Motor neuron (in vitro differentiated cells): ENCODE measurements at places on chromosomes 7 and 10. TPM values are rescaled to one million over a fixed set of nuclear protein-coding genes. Genes with fewer than 3 reads are reported as not detected.

DNA sequence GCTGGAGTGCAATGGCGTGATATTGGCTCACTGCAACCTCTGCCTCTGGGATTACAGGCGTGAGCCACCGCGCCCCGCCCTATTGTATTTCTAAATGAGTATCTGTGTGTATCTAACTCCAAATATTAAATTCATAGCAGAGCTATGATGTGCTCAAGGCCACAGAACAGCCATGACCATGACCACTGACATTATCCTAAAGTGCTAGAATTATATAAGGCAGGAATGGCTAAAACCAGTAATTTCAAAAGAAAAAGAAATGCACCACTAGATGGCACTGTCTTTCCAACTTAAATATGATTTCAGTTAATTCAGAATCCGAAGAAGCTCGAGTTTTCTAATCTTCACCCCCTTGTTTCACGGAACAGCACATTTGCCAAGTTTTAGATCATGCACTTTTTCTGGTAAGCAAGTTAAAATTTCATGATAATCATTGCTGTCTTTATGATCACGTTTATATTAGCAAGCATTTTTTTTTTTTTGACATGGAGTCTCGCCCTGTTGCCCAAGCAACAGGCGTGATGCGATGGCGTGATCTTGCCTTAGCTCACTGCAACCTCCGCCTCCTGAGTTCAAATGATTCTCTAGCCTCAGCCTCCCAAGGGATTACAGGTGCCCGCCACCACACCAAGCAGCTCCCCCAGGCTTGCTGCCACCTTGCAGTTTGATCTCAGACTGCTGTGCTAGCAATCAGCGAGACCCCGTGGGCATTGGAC lies 65.3 kb downstream of the OR13A1 start:
- ATAC-seq = peak; percentile 69

DNA sequence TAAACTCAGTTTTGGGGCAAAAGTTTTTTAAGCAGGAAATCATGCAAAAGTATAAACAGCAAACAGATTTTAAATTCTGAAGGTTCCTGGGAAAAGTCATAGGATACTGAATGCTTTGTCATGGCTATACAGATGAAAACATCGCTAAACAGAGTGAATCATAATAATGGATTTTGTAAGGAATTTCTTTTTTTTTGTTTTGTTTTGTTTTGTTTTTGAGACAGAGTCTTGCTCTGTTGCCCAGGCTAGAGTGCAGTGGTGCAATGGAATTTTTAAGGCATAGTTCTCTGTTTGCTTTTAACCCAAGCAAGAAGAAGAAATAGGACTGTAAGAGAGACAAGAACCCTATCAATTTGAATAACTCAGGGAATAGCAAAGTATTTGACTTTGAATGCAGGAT lies 285.3 kb downstream of the NRG3 start:
- no peak for ATAC-seq

DNA sequence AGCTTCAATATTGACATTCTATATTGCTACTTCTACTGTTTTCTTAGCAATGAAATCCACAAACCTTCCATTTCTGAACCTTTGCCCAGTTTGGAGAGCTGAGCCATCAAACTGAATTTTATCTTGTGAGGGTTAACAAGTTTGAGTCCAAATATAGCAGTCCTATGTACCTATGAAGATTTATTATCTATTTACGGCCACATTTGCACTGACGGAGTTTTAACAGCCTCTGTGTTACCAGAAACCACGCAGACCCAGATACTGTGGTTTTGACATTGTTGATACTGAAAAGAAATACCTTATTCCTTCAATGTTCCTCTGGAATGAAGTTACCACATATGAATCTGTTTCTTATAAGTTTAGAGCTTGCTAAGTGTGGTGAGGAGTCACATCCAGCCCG lies 172.6 kb downstream of the FGFR2 start:
- ATAC-seq = no peak

- no peak for ATAC-seq
Observed at GRCh38 chr10:32953277-32953927, 4.6 kb downstream of the ITGB1 start.

DNA sequence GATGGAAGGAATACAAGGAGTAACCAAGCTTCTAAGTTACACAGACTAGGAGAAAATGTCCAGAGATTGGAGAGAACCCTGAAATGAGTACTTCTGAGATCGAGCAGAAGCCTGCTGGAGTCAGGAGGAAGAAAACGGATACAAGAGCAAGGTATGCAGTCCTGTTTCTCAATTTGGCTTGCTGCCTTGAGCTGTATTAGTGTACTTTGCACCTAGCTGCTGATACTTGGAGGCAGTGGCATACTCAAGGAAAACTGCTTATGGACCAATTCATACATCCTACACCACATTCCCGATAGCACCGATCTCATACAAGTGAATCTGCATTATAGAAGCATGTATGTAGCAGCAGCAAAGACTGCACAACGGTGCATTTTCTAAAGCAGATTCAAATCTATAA lies 14.4 kb downstream of the PIP4K2A start:
- no peak for ATAC-seq

GRCh38 chr10:33099748-33100147 lies 141.7 kb upstream of the ITGB1 start:
- no peak for ATAC-seq

The FZD8 gene
- 1.1 TPM in 2 replicates for total RNA-seq

The IFIT5 gene
- 20.4 and 21.3 TPM in 2 replicates for total RNA-seq

The SLIT1 gene
- 51.2 and 52.0 TPM in 2 replicates for total RNA-seq

DNA sequence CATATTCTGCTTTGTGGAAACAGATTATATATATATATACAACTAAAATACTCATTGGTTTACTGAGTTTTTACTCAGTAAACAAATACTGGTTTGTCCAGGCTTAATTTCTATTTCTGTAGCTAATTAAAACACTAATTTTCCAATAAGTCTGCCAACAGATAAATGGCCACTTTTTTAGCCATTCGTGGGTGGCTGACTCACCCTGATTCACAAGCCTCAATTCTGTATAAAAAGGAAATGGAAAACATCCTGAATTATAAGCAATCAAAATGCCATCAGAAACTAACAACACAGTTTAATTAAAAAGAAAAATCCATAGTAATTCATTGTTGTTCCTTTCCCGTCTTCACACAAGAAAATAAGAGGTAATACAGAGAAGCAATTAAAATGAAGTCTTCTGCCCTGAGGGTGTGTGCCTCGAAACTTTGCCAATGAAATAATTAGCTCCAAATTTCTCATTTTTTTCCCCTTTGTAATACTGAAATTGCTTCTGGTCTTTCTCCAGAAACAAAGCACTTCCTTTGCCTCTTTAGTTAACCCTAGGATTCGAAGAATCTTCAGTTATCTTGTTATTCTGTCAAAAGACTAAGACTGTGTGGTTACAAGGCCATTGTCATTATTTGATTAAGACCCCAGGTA lies 118.7 kb upstream of the PTN start:
- ATAC-seq = no peak

The CHST3 gene
- total RNA-seq = 5.7 and 6.1 TPM in 2 replicates

The TECPR1 gene
- total RNA-seq = 21.7 and 24.0 TPM in 2 replicates

DNA sequence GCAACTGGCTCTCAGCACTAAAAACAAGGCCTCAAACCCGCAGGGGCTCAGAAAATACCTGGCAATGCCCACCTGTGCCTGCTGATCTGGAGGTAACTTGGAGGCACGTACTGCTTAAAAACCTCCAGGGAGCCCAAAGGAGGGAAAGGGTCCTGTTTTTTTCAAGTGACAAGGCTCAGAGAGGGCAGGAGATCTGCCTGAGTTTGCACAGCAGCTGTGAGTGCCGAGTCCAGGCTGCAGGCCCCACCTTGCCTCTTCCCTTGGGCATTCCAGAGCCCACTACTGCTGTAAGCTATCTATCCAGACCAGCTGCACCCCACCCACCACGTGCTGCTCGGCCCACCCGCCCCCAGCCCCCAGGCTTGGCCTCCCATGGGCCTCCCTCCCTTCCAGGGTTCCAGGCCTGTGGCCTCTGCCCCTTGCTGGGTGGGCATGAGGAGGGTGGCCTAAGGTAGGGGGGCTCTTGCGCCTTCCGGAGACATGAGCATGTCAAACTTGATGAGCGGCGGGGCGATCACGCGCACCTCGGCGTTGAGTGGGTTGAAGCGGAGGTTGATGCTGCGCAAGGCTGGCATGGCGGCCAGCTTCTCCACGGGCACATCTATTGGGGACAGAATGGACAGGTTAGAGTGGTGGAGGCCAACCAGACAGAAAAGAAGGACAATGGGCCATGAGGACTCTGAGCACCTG lies 17.2 kb upstream of the NPFFR1 start:
- no peak for ATAC-seq

The SMKR1 gene
- 1.5 and 1.6 TPM in 2 replicates for total RNA-seq

DNA sequence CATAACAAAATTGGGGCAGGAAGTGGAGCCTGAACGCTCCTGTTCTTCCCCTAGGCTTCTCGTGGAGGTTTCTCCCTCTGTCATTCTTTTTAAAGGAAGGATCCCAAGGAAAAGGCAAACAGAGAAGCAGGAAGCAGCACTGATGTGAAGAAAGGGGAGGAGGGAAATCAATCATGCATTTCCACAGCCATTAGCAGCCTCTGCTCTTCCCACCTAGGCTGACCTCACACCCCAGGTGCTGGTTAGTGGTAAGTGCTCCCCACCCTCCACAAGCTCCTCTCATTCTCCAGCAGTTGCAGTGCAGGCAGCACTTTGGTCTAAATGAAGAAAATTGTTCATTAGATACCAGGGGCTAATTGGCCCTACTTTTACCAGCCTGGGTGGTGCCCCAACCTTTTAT lies 2.6 kb downstream of the CRHR2 start:
- no peak for ATAC-seq

The SLC26A4 gene
- 0.47 and 1.1 TPM in 2 replicates for total RNA-seq

GRCh38 chr10:22666287-22667092 lies 47.9 kb downstream of the PIP4K2A start:
- ATAC-seq = no peak

DNA sequence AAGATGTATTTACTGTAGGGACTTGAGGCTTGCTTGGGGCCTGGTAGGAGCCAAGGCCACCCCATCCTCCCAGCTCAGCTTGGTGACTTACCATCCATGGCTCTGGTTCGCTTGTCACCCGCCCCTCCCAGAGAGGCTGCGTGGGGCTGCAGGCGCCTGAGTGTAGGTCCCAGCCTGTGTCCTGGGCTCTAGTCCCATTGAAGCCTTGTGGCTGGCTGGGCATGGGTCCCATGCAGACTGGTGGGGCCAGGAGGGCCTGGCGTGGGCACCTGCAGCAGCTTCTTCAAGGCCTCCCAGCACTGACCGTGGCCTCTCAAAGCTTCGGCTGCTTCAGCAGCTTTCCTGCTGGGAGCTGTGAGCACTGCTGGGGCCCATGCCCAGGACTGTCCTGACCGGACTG lies 118.1 kb downstream of the INPP5A start:
- ATAC-seq = no peak

- no peak for ATAC-seq
Observed at GRCh38 chr7:17402628-17403278, 104.3 kb downstream of the AHR start.

- no peak for ATAC-seq
Observed at GRCh38 chr7:94355454-94355853, 39.2 kb upstream of the COL1A2 start.

GRCh38 chr10:3310016-3310784 lies 137.6 kb upstream of the PITRM1 start:
- ATAC-seq = no peak

- no peak for ATAC-seq
Observed at GRCh38 chr7:30472784-30473775, 5.5 kb downstream of the NOD1 start.

DNA sequence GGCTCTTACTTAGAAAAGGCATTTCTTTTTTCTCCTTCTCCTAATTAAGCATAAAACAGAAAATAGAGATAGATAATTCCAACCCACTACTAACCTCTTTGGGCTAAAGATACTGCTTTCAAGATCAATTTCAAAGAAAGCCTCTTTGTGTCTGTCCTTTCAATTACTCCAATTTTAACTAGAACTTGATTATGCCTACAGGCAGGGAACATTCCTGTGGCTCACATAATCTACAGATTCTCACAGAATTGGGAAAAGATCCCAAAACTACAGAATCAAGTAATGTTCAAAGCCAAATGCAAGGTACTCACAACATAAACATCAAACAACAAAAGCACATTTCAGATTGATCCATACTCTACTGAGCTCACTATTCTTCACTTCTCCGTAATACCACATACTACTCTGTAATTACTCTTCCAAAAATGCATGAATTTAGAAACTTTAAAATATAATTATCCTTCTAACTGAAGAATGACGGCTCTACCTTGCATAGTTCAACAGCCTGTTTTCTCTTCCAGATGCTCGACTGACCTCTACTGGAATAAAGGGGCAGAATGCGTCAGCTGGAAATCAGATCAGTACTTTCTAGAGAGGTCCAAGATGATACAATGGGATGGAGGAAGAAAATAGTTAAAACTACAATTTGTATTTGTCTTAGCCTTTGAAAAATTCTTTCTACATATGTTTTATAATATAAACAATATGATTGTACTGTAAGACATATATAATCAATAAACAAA lies 3.9 kb downstream of the MTERF1 start:
- ATAC-seq = no peak

GRCh38 chr10:60664859-60665258 lies 113.4 kb upstream of the CDK1 start:
- ATAC-seq = no peak

The SRRT gene
- 53.9 and 56.5 TPM in 2 replicates for total RNA-seq

The SNCG gene
- 177 and 212 TPM in 2 replicates for total RNA-seq

- ATAC-seq = no peak
Observed at GRCh38 chr10:74255888-74256357, 104.9 kb downstream of the ADK start.

DNA sequence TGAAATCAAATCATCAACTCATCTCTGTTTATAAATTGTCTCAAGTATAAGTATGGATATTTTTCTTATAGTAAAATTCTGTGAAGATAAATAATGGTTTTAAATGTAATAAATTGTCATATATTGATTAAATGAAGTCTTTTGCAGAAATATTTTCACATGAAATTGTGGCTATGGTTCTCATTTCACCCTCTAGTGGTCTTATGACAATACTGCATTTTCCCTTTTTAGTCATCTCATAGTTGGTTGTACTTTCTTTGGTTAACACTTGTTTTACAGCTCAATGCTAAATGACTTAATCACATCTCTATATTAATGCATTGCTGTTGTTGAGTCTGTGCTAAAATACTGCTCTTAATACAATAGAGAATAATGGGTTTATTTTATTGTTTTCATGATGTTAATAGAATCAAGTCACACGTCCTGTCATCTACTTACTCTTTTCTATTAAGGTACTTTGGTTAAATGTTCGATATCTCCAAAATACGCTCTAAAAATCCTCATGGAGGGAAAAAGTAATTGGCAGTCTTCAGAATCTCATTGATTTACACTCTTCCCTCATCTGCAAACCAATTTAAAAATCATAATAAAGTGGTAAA lies 38.0 kb upstream of the CACNA2D1 start:
- ATAC-seq = no peak

GRCh38 chr7:142298009-142298408 lies 40.2 kb upstream of the PRSS58 start:
- ATAC-seq = no peak

- ATAC-seq = peak; percentile 98
Observed at GRCh38 chr10:105837951-105838350, 1196.9 kb downstream of the SORCS3 start.

DNA sequence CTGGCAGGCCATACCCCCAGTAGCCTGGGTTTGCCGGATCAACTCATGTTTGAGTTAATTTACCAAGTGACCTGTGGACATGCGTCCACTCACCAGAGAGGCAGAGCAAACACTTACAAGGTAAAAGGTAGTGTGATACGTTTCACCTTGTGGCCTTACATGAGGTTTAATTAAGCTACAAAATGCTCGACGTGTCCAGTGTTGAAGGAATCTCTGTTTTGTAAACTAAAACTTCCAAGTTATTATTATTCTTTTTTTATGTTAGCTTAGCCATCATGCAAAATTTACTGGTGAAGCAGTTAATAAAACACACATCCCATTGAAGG lies 42.9 kb downstream of the RGS10 start:
- ATAC-seq = no peak
